ENCODE measurements at places on chromosomes 12 and 14.
A peak's percentile ranks its signal among the peaks of the same experiment; 100 is the strongest.

DNA sequence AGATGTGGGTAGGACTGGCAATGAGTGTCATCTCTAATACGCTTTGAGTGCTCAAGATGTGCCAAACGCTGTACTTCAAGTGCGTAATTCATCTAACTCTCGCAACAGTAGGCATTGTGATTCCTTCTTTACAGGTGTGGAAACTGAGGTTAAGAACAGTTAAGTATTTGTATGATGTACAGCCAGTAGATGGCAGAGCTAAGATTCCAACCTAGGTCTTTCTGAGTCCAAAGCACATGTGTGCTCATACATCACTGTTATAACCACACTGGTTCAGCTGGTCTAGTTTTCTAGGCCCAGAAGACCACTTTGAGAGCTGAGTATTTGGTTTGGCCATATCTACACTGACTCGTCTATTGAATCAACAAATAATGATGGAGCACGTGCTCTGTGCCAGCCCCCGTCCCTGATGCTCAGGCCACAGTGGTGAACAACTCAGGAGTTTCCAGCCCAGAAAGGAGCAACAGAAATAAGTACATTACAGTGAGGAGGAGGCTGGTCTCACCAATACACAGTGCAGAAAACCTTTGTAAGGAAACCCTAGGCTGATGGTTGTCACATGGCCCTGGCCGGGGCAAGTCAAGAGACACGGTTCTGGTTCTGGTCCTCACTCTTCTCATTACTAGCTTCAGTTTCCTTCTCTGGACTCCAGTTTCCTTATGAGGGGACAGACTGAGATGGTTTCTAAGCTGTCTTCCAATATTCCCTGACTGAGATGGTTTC, 69.3 kb upstream of the SCN8A start:
- DNase-seq, result peak; percentile 24

GRCh38 chr12:103883908-103884307, 42.9 kb upstream of the NT5DC3 start:
- DNase-seq, result no peak

GRCh38 chr14:61103541-61104339, 122.7 kb downstream of the SLC38A6 start:
- DNase-seq, result peak; percentile 98

GRCh38 chr12:95460896-95461295, 13.1 kb upstream of the METAP2 start:
- no peak for DNase-seq

- DNase-seq, result no peak
Measured at GRCh38 chr12:124551268-124552144, 15.9 kb downstream of the NCOR2 start.

DNA sequence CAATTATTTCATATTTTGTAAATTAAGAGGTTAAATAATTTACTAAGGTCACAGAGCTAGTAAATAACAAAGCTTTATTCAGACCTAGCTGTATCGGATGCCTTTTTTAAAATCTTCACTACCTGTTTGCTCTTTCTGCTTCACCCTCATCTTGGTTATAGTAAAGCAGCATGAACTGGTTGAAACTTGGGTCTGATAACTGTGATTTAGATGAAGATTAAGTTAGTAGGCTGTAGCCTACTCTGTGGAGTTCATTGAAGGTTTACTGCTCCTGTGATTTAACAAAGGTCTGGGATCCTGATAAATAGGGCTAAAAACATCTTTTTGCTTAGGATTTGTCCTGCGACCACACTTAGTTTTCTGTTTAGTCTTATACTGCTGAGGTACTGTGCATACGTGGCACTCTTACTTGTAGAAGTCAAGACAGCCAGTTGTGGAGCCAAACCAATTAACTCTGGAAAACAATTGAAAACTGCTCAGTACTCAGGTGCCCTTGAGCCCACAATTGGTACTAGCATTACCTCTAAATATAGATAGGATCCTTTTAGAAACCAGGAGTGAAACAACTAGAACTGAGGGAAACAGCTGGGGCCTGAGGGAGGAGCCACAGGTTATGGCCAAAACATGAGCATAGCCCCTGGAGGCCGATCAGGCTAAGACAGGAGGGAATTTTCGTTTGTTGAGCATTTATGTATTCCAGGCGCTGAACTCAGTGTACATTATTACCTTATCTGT, 2.3 kb downstream of the SPATS2 start:
- DNase-seq, result peak; percentile 64

GRCh38 chr12:76543813-76544347, 15.7 kb downstream of the OSBPL8 start:
- no peak for DNase-seq

DNA sequence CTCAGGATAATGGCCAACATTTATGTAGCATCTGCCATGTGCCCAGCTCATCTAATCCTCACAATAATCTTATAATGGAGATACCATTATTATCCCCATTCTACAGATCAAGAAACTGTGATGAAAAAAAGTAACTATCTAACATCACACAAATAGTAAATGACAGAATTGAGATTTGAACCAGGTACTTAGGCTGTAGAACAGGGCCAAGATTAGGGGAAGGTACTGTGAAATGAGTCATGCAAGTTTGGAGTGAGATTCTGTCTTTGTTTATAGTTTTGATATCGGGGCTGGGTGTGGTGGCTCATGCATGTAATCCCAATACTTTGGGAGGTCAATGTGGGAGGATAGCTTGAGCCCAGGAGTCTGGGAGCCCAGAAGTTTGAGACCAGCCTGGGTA, 1.3 kb upstream of the GNPTAB start:
- no peak for DNase-seq

DNA sequence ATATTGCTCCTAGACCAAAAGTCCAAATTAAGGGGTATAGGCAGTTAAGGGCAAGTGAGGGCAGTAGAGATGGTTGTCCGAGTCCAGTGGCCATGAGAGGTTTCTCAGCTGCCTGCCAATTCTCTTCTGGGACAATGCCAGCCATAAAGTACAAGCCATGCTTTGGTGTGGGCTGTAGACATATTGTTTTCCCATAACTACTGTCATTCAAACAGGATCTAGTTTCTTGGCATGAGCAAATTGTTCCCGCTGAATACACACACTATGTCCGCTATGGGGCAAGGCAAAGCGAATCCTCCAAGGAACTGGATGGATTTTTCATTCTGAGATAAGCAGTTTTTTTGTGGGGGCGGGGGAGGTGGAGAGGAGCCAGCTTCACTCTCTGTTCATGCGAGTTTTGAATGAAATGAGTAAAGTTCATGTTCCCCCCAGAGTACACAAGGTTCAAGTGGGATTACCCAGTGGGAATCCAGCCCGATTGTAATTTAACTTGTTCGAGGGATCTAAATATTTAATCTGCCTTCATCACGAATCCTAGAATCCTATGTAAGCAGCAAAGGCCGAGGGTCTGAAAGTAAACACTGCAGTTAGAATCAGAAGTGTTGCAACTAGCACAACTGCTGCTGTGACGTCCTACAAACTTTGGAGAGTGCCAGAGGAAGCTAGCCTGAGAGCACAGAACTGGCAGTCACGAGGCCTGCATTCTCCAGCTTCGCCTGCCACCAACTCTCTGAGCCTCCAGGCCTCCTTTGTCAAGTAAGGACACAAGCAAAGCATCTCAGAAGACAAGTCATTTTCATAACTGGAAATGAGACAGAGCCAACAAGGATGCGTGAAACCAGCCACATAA, 137.0 kb downstream of the CRADD start:
- peak; percentile 96 for DNase-seq

GRCh38 chr14:67703997-67704396, 2.3 kb downstream of the RDH12 start:
- DNase-seq, result no peak

DNA sequence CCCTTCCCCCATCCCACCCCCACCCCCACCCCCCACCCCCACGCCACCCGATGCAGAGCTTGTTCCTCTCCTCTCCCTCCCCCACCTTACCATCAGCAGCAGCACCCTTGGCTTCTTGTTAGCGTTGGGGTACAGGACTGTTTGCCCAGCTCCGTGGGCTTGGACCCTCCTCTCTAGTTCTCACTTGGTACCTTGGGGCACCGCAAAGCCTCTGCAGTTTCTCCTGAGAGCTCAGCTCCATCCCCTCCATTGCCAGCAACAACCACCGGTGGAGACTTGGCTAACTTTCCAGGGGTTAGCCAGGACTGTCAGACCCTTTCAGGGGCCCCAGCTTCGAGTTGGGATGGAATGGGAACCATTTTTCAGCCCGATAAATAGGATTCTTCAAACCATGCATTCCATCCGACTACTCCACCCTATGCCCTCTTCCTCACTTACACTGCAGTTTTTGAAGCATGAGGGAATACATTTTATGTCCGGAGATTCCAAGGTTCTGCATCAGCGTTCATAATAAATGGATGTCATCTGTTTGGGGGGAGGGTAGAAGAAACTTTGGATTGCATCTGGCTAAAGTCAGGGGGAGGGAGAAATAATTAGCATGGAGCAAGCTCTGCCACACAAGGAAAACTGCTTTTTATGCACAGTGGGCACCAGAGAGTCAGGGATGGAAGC, 1.1 kb downstream of the SCN8A start:
- DNase-seq, result peak; percentile 32

DNA sequence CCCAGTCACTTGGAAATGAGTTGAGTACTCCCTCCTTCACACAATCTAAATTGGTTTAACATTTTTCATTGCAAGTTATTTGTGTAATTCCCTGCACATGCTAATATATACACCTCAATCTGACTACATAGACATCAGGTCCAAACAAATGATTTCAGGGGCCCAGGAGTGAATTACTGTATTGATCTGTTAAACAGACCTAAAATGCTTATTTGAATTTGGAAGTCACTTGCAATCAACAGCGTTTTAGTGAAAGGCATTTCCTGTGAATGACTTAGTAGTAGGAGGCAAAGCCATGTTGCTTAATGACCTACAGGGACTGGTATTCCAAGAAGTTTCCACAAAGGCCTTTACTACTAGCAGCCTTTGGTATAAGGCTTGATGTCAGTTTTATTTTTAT, 22.6 kb upstream of the SLC15A5 start:
- DNase-seq, result peak; percentile 50

- DNase-seq, result peak; percentile 28
Measured at GRCh38 chr12:118436002-118436730, 59.8 kb downstream of the SUDS3 start.

DNA sequence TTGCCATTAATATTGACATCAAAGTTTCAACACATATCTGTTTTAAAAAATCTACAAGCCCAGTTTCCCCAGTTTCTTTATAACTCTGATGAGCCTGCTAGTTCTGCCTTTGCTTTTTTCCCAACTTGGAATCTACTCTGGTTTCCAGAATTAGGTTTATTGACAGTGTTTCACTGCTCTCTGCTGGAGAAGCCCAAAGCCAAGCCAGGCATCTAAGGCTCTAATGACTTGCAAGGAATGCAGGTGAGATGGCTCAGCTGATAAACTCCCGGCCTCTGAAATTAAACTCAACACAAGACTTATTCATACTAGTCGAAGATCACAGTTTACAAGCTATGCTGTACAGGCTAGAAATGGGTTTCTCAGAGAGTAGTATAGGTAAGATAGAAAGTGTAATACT, 54.3 kb downstream of the HMGA2 start:
- DNase-seq, result no peak

- peak; percentile 84 for DNase-seq
Measured at GRCh38 chr14:69615496-69616407, 4.4 kb downstream of the SUSD6 start.

- DNase-seq, result no peak
Measured at GRCh38 chr14:100675699-100676684, 50.7 kb upstream of the DLK1 start.

DNA sequence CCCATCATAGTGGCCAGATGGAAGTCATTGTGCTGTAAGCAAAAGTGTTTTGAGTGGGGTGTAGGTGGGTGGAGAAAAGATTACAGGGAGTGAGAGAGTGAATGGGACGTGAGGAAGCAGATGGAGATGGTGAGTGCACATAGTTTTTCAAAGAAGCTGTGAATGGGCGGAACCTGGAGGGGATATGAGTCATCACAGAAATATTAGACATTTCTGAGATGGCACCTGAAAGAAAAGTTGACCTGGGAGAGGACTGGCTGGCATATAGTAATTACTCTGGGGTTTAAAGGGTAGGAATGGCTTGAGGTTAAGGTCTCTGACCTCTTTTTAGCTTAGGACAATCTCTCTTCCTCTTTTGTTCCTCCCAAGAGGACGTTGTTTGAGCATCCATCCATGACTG, 50.5 kb downstream of the ANO4 start:
- DNase-seq, result no peak

GRCh38 chr12:104736307-104736706, 221.8 kb downstream of the SLC41A2 start:
- DNase-seq, result peak; percentile 54

DNA sequence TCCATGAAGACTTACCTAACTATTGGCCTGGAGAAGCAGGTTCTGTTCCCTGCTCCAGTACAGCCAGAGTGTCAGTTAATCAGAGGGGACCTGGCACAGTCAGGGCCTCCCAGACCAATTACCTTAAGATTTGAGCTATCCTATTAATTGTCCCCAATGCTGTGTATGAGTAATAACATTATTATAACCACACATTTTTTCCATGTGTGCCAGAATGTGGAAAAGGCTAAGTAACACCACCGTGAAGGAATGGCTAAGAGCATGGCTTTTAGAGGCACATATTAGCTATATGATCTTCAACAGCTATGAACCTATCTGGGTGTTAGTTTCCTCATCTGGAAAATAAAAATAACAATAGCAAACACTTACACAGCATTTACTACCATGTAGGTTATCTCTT, 111.1 kb upstream of the RAP1B start:
- no peak for DNase-seq

DNA sequence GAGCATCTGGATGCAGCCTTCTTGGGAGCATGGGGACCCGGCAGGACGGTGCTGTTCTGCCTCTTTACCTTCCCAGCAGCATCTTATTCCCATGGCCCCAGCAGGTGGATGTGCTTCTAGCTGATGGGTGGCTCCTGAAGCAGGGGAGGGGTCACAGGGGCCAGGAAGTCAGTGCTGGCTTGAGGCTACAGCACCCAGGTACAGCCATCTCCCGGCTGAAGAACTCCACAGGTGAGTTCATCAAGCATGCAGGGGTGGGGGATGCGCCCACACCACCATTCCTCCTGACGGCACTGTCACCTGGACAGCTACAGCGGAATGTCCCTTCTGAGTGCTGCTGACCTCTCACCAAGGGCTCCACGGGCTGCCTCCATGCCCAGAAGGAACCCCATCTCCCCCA, 57.3 kb downstream of the BCL11B start:
- DNase-seq, result no peak

DNA sequence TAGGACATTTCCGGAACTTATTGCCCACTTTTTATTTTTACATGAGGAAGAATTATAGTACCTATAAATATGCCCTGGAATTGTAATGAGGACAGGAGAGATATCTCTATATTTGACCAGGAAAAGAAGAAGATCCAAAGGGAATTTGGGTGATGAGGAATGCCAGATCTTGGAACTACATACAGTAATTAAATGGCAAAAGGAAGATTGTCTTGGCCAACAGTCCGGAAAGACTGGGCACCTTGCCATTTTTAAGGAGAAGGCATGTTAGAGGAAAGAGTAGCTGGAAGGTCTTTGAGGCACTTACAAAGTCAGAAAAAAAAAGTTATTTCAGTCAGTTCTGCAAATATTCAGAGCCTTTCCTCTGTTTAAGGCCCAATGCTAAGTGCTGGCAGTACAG, 616.4 kb downstream of the MED13L start:
- no peak for DNase-seq
